ENCODE measurements at places on chromosomes 5 and 9. TPM values are rescaled to one million over a fixed set of nuclear protein-coding genes. Genes with fewer than 3 reads are reported as not detected.

JAKMIP2 gene
- total RNA-seq, result 14.6 TPM

OCLN gene
- total RNA-seq, result 18.5 TPM

KCNV2 gene
- not detected for total RNA-seq

SHISAL2B gene
- not detected for total RNA-seq

TNFSF8 gene
- 3.1 TPM for total RNA-seq

GPX3 gene
- total RNA-seq, result 1,443 TPM

MYMK gene
- not detected for total RNA-seq

FOXD4L5 gene
- total RNA-seq, result 0.27 TPM

PCDHA2 gene
- 0.13 TPM for total RNA-seq

MCIDAS gene
- not detected for total RNA-seq

PLPP7 gene
- 8.6 TPM for total RNA-seq

LECT2 gene
- total RNA-seq, result not detected

IL3 gene
- not detected for total RNA-seq

PCDHGA8 gene
- total RNA-seq, result 5.3 TPM

ENTR1 gene
- 39.7 TPM for total RNA-seq

PTGES gene
- total RNA-seq, result 23.3 TPM

LTC4S gene
- 21.7 TPM for total RNA-seq

PFN3 gene
- not detected for total RNA-seq

DMRT3 gene
- total RNA-seq, result 0.40 TPM

CATSPER3 gene
- 0.80 TPM for total RNA-seq

ZCCHC9 gene
- 19.2 TPM for total RNA-seq

TGFBI gene
- total RNA-seq, result 232 TPM

COL23A1 gene
- total RNA-seq, result 10.7 TPM

EGFLAM gene
- 48.2 TPM for total RNA-seq

UBE2B gene
- 101 TPM for total RNA-seq

SLC9A3 gene
- 12.3 TPM for total RNA-seq

SLC6A19 gene
- total RNA-seq, result 0.09 TPM

BARHL1 gene
- total RNA-seq, result not detected

CXCL14 gene
- 184 TPM for total RNA-seq

CDC14B gene
- total RNA-seq, result 45.1 TPM

PCDHB15 gene
- total RNA-seq, result 7.3 TPM

LIFR gene
- 106 TPM for total RNA-seq

SHOC1 gene
- not detected for total RNA-seq

ORM2 gene
- not detected for total RNA-seq

ST8SIA4 gene
- total RNA-seq, result 17.3 TPM

COL15A1 gene
- total RNA-seq, result 94.6 TPM

RAB3C gene
- 6.1 TPM for total RNA-seq

FRRS1L gene
- total RNA-seq, result 12.8 TPM

ANKRA2 gene
- total RNA-seq, result 28.0 TPM

LHX6 gene
- total RNA-seq, result 11.5 TPM

Measured in sciatic nerve (tissue), 2 donors.